ENCODE measurements at places on chromosomes 2 and 18.

GRCh38 chr2:140286377-140286776 is 1506.2 kb upstream of the NXPH2 start:
- DNase-seq: no peak

DNA sequence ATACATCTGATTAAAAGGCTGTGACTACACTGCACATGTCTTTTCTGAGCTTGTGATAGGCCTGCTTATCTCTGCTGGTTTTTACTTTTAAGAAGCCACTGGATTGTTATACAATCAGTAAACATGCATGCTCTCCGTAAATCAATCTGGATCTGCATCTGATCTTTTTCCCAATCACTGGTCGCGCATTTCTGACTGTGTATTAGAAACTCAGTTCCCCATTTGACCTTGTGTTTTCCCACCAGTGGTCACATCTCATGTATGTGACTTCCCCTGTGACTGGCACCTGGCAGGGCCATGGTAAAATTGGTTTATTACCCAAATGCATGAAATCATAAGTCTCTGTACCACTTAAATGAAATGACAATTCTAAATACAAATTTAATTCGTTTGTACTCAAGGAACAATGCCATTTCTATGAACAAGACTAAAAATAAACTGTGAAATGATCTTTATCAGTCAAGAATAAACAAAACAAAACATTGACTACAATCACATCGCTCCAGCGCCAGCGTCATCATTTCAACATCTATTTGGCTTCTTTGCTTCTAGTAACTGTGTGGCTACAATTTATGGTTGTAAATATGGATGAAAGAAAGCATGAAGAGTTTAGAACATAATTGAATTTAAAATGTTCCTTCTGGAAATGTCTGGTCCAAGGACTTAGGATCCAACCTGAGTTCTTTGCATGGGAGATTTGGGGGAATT is 396.6 kb upstream of the TRIB2 start:
- no peak for DNase-seq

- DNase-seq: no peak
Observed at GRCh38 chr2:37874470-37874869, 50.6 kb upstream of the RMDN2 start.

- no peak for DNase-seq
Observed at GRCh38 chr18:45040879-45041278, 360.2 kb downstream of the SETBP1 start.

DNA sequence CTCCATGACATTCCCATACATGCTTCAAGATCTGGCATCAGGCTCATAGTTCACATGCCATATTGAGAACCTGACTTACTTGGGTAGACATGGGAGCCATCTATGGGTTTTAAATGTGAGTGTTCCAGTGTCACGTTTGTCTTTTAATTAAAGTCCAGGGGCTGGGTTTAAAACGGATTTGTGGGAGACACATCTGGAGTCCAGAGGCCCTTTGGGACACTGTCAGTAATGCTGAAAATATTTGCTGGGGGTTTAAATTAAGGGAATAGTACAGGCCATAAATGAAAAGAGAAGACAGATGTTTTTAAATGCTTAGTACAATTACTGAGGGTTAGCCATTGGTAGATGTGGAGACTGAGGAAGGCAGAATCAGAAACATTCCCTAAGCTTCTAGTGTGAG is 478.0 kb downstream of the PID1 start:
- no peak for DNase-seq

DNA sequence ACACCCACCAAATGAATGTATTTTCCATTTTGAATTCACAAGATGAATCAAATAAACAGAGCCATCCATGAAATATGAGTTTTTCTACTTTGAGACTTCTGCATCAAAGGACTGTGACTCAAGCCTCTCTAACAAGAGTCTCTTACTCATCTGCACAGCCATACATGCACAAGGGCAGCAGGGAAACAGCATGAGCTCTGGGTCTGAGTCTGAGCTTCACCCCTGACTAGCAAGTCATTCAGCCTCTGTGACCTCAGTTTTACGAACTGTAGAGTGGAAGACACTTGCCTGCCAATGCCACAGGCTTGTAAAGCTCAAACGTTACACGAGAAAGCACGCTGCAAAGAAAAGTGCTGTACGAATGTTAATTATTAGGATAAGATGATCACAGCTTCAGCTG is 42.9 kb downstream of the MREG start:
- no peak for DNase-seq

DNA sequence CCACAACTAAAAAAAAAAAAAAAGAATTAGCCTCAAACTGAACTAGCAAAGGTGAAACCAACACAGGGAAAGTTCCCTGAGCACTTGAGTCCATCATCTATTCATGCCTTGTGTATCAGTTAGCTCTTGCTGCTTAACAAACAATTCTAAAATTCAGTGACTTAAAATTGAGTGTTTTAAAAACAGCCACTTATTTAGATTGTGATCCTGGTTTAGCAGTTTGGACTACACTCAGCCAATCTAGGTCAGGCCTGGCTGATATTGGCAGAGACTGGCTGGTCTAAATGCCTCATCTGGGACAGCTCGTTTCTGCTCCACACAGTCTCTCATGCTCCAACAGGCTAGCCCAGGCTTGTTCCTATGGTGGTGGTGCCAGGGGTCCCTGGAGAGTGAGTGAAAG is 247.9 kb downstream of the ATAD2B start:
- no peak for DNase-seq

- no peak for DNase-seq
Observed at GRCh38 chr2:106143495-106144215, 50.4 kb downstream of the UXS1 start.

DNA sequence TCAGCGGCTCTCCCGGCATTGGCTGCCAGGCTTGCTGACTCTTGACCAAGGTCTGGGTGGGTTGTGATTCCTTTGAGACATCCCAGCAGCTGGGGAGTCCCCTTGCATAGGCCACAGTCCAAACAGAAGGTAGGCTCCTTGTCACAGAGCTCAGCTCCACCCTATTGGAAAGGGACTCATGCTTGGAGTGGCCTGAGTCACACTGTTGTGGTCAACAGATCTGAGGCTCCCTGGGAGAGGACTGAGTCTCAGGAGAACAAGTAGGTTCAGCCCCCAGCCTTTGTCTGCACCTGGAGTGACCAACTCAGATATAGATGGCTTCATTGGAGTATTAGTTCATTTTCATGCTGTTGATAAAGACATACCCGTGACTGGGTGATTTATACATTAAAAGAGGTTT is 32.1 kb upstream of the SH3BP4 start:
- DNase-seq: no peak

DNA sequence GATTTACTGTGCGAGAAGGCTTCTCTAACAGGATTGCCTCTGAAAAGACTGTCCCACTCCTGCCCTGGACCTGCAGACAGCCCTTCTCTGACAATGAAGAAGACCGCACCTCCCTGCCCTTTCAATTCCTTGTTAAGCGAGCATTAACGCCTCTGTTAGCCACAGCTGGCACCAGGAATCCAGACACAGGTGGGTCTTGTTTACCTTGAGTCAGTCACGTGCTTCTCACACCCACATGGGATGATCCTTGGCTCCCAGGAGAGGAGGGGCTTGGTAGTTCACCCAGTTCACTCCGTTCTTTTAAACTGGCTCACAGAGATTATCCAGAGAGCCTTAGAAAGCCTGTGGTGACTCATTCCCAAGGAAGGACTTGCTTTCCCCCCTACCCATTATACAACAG is 410.5 kb upstream of the MEIS1 start:
- DNase-seq: no peak

GRCh38 chr2:181953881-181954537 is 31.6 kb upstream of the PPP1R1C start:
- DNase-seq: peak; percentile 71

- DNase-seq: no peak
Observed at GRCh38 chr2:102072741-102073140, 69.8 kb upstream of the IL1R1 start.

DNA sequence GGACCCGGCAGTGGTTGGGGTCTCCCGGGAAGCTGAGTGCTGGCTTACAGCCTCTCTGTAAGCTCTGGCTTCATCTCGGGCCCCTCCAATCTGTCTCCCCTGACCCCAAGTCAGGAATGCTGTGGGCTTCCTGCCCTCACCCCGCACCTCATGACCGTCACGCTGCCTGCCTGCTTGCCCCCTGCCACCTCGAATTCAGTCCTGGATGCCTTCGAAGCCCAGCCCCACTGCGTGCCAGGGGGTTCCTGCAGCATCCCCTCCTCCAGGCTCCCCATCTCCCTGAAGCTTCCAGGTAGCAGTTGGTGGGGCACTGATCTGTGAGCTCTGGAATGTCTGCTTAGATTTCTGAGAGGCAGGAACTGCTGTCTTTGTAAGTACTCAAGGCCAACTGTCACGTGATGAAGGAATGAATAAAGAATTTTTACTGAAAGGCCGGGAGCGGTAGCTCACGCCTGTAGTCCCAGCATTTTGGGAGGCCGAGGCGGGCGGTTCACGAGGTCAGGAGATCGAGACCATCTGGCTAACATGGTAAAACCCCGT is 6.5 kb downstream of the CLHC1 start:
- no peak for DNase-seq

DNA sequence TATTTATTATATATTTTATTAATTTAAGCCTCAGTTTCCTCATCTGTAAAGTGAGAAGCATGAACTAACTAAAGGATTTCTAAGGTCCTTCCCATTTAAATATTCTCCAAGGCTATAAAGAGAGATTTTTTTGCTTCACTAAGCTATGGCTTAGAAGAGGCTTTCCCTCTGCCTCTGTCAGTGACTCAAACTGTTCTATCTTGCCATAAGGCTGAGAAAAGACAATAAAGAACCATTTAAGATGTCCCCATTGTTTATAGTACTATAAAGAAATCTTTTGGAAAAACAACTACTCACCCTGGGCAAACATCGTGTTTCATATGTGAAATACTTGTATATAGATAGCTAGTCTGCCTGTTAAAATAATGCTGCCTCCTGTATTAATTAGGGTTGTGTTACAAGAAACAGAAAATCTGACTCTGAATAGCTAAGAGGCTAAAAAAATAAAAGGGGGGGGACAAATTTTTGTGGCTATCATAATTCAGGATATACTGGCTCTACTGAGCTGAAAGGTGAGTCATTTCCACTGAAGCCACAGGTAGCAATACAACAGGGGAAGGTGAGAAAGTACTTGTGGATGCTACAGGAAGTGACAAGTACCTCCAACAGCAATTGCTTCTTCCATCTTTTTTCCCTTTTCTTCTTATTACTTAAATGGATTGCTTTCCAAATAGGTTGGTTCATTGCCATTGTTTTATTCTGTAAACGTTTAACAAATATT is 25.4 kb downstream of the EPHA4 start:
- DNase-seq: no peak

GRCh38 chr18:48100165-48100575 is 169.7 kb upstream of the SMAD2 start:
- no peak for DNase-seq

GRCh38 chr2:82857967-82858366 is 1601.1 kb downstream of the SUCLG1 start:
- DNase-seq: no peak

DNA sequence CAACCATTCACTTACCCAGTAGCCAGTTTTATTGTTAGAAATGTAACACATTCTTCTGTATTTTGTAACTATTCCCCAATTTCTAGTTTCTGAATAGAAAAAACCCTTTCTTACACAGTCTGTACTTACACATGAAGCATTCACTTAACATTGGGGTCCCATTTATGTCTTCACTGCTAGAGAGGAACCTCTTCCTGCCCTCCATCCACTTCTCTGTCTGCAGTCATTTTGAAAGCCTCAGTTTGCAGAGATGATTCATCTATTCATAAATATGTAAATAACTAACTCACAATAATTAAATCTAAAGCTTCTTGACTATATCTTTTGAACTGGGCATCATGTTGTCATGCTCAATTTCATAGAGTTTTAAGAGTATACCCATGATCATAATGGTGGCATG is 55.9 kb downstream of the ZRANB3 start:
- DNase-seq: no peak

GRCh38 chr18:9474108-9474982 is 968 bp upstream of the RALBP1 start:
- peak; percentile 11 for DNase-seq

DNA sequence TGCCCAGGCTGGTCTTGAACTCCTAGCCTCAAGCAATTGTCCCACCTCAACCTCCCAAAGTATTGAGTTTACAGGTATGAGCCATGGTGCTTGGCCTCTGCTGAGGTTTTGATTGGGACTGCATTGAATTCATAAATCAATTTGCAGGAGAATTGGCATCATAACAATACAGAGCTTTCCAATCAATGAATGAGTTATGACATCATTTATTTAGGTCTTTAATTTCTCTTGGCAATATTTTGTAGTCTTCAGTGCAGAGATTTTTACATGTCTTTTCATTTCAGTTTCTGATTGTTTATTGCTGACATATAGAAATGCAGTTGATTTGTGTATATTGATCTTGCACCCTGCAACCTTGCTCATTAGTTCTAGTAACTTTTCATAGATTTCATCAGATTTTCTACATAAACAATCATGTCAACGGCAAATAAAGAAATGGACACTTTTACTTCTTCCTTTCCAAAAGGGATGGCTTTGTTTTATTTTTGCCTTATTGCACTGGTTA is 119.9 kb downstream of the TFCP2L1 start:
- no peak for DNase-seq

GRCh38 chr2:162022290-162022945 is 51.6 kb downstream of the DPP4 start:
- DNase-seq: no peak

DNA sequence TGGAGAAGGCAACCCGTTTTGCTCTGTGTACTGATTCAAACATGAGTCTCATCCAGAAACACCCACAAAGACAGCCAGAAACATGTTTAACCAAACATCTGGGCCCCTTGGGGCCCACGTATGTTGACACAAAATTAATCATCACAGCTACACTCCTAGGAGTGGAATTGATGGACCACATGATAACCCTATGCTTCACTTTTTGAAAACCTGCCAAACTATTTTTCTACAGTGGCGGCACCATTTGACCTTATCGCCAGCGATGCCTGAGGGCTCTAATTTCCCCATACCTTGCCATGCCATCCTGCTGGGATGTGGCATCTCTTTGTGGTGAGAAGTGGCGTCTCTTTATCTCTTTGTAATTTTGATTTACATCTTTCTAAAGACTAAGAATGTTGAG is 38.5 kb downstream of the PSMG2 start:
- DNase-seq: no peak

DNA sequence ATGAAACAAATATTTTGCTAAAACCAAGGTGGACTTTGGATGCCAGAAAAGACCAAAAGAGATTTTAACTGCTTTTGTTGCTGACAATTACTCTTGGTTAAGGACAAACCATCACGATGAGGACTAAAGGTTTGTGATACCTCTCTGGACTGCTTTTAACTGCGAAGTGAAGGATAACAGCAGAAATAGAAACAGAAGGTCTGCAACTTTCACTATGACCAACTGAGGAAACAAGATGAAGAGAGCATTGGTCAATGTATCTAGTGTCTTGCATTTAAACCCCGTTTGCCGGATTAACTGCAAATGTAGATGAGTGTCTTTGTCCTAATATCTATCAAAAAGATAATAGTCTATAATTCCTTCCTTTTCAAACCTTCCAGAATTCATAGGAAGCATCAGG is 541.7 kb downstream of the ERBB4 start:
- DNase-seq: no peak

All from activated CD4-positive, alpha-beta T cell treated with anti-CD3 and anti-CD28 coated beads, Interleukin-2, amount 10 ng/mL, durations not matched to agents 7 days and 5 days (primary cell).